SW480 (cell line): ENCODE measurements at places on chromosomes 7 and 10.

GRCh38 chr10:3897156-3897555, 112.1 kb upstream of the KLF6 start:
- no peak for DNase-seq

- no peak for DNase-seq
These were observed 547.5 kb upstream of the FOXK1 start for GRCh38 chr7:4134631-4135030.

DNA sequence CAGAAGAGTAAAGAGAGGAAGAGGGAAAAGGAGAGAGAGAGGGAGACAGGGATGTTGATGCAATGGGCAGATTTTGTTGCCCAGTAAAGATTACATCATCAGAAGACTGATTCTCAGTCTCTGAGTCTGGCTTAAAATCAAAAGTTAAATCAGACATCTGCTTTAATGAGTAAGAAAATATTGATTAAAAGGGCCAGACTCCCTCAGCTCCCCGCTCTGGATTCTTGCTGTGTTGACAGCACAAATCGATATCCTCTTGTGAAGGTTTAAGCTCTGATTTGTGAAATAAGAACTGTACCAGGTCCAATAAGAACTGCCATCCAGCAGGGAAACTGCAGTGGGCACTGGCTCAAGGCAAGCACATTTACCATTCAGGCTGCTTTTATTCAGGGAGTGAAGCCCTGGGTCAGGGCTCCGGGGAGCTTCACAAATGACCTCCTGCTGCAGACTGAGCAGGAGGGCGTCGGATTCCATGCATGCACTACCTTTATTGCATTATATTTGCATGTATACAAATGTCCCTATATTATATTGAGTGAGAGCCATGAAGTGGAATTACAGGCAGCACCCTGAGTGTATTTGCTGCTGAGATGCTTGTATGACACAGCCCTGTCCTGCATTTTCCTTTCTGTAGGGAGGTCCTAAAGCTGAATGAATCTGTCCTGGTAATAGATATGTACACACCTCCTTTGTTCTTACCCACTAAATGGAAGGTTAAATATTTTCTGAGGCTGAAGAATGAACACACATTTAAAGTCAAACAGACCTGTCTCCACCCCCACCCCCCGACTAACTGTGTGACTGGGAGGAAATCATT, 401.5 kb downstream of the REEP3 start:
- DNase-seq = no peak

- DNase-seq = no peak
These were observed 285.8 kb downstream of the CAMK1D start for GRCh38 chr10:12635127-12635541.

GRCh38 chr7:92279396-92280031, 33.7 kb downstream of the ANKIB1 start:
- no peak for DNase-seq

- DNase-seq = no peak
These were observed 39.9 kb downstream of the NRG3 start for GRCh38 chr10:81914736-81915503.

DNA sequence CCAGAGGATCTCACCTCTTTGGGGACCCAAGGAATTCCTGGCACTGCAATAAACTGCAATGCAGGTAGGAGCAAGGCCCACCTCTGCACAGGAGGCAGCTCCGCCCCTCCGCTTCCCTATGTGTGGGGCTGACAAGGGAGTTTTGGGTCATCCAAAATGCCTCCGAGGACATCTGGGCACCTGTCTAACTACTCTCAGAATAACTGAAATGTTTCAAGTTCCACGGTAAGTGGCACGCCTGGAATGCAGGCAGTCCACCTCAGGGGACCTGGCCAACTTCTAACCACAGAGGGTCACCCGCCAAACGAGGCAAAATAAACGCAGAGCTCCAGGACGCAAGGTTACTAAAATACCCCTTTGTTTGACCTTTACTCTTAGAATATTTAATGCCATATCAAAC, 102.5 kb downstream of the FGFR2 start:
- peak; percentile 8 for DNase-seq

DNA sequence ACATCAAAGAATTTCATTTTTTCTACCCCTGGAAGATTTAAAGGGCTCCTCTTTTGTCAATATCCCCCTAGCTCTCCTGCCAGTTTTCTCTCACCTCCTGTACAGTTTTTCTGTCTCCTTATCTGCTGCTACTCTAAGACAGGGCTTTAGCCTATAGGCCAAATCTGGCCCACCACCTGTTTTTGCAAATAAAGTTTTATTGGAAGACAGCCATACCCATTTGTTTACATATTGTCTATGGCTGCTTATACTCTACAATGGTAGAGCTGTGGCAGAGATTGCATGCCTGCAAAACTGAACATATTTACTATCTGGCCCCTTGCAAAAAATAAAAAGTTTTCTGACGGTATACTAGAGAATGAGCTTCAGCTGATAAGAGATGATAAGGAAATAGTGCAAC, 37.4 kb upstream of the GARS1 start:
- DNase-seq = no peak

DNA sequence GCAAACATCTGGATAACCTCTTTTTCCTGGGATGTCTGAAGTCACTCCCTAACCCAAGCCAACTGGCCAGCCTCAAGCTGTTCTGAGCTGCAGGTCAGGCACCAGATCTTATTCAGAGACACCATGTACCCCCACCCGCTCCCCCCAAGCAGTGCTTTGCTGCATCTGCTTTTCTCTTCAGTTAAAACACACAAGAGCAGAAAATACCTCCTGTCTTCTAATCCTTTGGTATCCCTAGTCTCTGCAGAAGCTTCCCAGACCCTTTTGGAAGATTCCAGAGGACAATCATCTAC, 3.0 kb downstream of the ZNF488 start:
- no peak for DNase-seq

GRCh38 chr7:25659841-25660240, 431.6 kb upstream of the NPVF start:
- no peak for DNase-seq

- DNase-seq = no peak
These were observed 55.5 kb downstream of the COL1A2 start for GRCh38 chr7:94450044-94450697.
